ENCODE measurements at places on chromosomes 16 and 17. TPM values are rescaled to one million over a fixed set of nuclear protein-coding genes. Genes with fewer than 3 reads are reported as not detected.

GRCh38 chr16:31698901-31699300 lies 171.2 kb downstream of the AHSP start:
- H3K36me3 ChIP-seq = no peaks in the 10 kb centered on the region
- H3K27me3 ChIP-seq = peaks cover 9% of the 10 kb centered on the region
- no peak overlapping the region for H3K27ac ChIP-seq

DNA sequence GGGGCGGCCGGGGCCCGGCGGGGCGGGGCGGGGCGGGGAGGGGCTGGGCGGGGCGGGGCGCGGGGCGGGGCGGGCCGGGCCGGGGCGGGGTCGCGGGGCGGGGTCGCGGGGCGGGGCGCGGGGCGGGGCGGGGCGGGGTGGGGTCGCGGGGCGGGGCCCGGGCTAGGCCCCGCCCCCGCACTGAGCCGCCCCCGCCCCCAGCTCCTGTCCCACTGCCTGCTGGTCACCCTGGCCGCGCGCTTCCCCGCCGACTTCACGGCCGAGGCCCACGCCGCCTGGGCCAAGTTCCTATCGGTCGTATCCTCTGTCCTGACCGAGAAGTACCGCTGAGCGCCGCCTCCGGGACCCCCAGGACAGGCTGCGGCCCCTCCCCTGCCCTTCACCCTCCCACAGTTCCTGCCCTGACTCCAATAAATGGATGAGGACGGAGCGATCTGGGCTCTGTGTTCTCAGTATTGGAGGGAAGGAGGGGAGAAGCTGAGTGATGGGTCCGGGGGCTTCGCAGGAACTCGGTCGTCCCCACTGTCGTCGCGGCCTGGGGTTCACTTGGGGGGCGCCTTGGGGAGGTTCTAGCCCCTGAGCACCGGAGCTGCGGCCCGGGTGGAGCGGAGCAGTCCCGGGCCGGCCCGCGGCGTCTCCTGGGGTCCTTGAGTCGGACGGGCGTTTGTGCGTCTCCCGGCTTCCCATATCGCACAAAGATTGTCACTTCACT lies 795 bp upstream of the HBM start:
- peaks cover 38% of the 10 kb centered on the region for H3K27me3 ChIP-seq
- H3K4me1 ChIP-seq = peaks cover 6% of the 10 kb centered on the region
- H3K4me3 ChIP-seq = no peak overlapping the region
- H3K36me3 ChIP-seq = no peaks in the 10 kb centered on the region
- DNase-seq = no peak

DNA sequence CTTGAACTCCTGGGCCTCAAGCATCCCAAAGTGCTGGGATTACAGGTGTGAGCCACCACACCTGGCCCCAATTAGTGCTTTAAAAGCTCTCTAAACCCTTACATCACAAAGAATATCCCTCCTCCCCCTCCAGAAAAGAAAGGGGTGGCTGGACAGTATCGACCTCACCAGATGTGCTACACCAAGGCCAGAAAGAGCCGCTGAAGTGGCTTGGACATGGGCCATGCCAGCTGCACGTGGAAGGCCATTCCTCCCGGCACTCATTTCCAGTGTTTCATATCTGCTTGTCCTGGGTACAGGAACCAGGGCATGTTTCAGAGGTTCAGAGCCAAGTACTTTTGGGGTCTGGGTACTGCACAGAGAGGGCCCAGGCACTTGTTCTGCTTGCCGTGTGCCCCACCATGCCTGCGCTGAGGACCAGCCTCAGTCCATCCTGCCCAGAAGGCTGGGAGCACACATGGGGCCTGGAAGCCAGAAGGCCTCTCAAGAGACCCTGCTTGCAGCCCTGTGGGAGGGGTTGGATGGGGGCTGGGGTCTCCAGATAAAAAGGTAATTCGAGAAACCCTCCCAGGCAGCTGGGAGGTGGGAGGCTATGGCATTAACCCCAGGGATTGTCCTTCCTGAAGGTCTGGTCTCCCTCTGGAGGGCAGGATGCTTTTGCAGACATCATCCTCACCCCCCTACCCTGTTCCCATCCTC lies 3.5 kb upstream of the SRRM2 start:
- H3K4me1 ChIP-seq = peaks cover 8% of the 10 kb centered on the region
- no peak overlapping the region for H3K4me3 ChIP-seq
- H3K27ac ChIP-seq = no peak overlapping the region
- no peaks in the 10 kb centered on the region for H3K27me3 ChIP-seq
- H3K36me3 ChIP-seq = no peaks in the 10 kb centered on the region

GRCh38 chr16:16005721-16006120 lies 56.3 kb downstream of the ABCC1 start:
- H3K27ac ChIP-seq = peak overlapping the region; percentile 48
- H3K4me3 ChIP-seq = no peak overlapping the region
- no peaks in the 10 kb centered on the region for H3K27me3 ChIP-seq
- peaks cover 10% of the 10 kb centered on the region for H3K36me3 ChIP-seq
- peaks cover 24% of the 10 kb centered on the region for H3K4me1 ChIP-seq

- H3K4me3 ChIP-seq = no peak overlapping the region
- DNase-seq = no peak
- no peaks in the 10 kb centered on the region for H3K27me3 ChIP-seq
- no peak overlapping the region for H3K27ac ChIP-seq
- H3K36me3 ChIP-seq = no peaks in the 10 kb centered on the region
These were observed 29.1 kb upstream of the ERN1 start for GRCh38 chr17:64158831-64159590.

OSGIN1 gene
- 0.60 TPM for total RNA-seq

RFWD3 gene
- 32.2 TPM for total RNA-seq

GRCh38 chr17:66971264-66971663 lies 6.8 kb downstream of the CACNG4 start:
- no peak for DNase-seq
- no peaks in the 10 kb centered on the region for H3K4me1 ChIP-seq
- peaks cover 32% of the 10 kb centered on the region for H3K27me3 ChIP-seq
- no peak overlapping the region for H3K4me3 ChIP-seq
- no peak overlapping the region for H3K27ac ChIP-seq

HCFC1R1 gene
- 71.6 TPM for total RNA-seq

DNA sequence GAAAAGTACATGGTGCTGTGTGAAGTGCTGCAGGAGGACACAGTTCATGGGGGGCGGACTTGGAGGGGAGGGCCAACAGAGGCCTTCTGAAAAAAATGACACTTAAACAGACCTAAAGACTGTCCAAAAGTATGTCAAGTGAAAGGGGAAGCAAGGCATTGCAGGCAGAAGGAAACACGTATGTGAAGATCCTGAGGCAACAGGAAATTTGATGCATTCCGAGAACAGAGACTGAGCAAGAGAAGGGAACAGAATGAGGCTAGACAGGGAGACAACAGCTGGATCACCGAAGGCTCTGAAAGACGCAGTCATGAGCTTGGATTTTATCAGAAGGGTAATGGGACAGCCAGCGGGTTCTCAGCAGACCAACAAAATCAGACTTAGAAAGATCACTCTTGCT lies 1.1 kb downstream of the IFT20 start:
- H3K4me1 ChIP-seq = peaks cover 39% of the 10 kb centered on the region
- H3K4me3 ChIP-seq = peak overlapping the region; percentile 95
- H3K36me3 ChIP-seq = peaks cover 2% of the 10 kb centered on the region
- H3K27me3 ChIP-seq = no peaks in the 10 kb centered on the region

TNFRSF17 gene
- not detected for total RNA-seq

CORO1A gene
- 4.0 TPM for total RNA-seq

GRCh38 chr16:59146140-59146539 lies 412.0 kb upstream of the GOT2 start:
- no peaks in the 10 kb centered on the region for H3K36me3 ChIP-seq
- no peak overlapping the region for H3K27ac ChIP-seq
- DNase-seq = no peak
- H3K4me1 ChIP-seq = no peaks in the 10 kb centered on the region
- H3K27me3 ChIP-seq = no peaks in the 10 kb centered on the region

MPV17L gene
- total RNA-seq = 0.65 TPM

TP53TG3D gene
- total RNA-seq = not detected

GRCh38 chr16:3754081-3754703 lies 36.9 kb upstream of the TRAP1 start:
- peaks cover 13% of the 10 kb centered on the region for H3K4me1 ChIP-seq
- H3K4me3 ChIP-seq = no peak overlapping the region
- no peaks in the 10 kb centered on the region for H3K27me3 ChIP-seq
- H3K36me3 ChIP-seq = peaks cover 27% of the 10 kb centered on the region
- H3K27ac ChIP-seq = peak overlapping the region; percentile 7
- peak; percentile 61 for DNase-seq

DNA sequence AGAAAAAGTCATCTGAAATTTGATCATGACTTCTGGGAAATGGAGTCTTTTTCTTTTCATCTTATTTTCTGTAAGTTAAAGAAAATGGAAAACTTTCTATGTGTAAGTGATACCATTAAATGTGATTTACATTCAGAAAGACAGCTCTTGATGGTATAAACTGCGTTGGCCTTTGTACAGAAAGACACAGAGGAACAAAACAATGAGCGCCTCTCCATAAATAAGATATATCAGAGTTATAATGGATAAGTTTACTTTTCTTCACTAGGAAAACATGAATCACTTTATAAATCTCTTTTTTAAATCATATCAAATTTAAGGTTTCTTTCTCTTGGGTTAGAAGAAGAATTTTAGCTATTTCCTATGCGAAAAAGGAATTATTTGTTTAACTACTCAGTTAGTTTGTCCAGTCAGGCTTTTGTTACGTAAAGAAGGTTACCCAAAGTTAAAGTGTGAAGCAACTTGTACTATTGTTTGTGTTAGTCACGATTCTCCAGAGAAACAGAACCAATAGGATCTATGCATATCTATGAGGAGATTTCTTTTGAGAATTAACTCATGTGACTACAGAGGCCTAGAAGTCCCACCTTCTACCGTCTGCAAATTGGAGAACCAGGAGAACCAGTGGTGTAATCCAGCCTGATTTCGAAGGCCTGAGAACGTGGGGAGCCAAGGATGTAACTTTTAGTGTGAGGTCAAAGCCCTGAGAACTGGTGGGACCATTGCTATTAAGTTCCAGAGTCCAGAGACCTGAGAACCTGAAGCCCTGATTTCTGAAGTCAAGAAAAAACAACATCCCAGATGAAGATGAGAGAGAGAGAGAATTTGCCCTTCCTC lies 295.4 kb upstream of the KCNJ16 start:
- no peaks in the 10 kb centered on the region for H3K4me1 ChIP-seq
- no peak overlapping the region for H3K27ac ChIP-seq
- no peak overlapping the region for H3K4me3 ChIP-seq
- H3K27me3 ChIP-seq = no peaks in the 10 kb centered on the region
- peak; percentile 21 for DNase-seq

DNA sequence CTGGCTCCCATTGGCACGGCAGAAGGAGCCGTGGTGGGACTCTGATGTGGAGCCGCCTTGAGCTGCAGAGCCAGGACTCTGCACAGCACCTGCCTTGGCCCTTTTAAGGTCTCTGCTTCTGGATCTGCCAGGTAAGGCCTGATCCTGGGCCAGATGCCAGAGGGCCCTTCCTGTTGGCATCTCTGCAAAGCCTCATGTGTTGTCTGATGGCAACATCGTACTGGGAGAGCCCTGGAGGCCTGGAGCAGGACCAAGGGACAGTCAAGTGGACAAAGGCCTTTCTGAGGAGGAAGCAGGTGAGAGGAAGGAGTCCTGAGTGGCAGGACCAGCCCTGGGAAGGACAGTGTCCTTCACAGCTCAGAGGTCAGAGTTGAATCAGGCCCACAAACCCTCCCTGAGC lies 26.1 kb downstream of the SOCS1 start:
- no peaks in the 10 kb centered on the region for H3K4me1 ChIP-seq
- H3K27me3 ChIP-seq = no peaks in the 10 kb centered on the region
- H3K36me3 ChIP-seq = no peaks in the 10 kb centered on the region
- no peak overlapping the region for H3K4me3 ChIP-seq
- no peak for DNase-seq
- H3K27ac ChIP-seq = no peak overlapping the region

GRCh38 chr16:57508035-57508425 lies 21.7 kb upstream of the DOK4 start:
- no peaks in the 10 kb centered on the region for H3K36me3 ChIP-seq
- no peak for DNase-seq
- no peak overlapping the region for H3K27ac ChIP-seq
- peaks cover 19% of the 10 kb centered on the region for H3K27me3 ChIP-seq

GRCh38 chr17:31688701-31689100 lies 170.3 kb downstream of the COPRS start:
- no peaks in the 10 kb centered on the region for H3K36me3 ChIP-seq
- H3K27ac ChIP-seq = no peak overlapping the region

DNA sequence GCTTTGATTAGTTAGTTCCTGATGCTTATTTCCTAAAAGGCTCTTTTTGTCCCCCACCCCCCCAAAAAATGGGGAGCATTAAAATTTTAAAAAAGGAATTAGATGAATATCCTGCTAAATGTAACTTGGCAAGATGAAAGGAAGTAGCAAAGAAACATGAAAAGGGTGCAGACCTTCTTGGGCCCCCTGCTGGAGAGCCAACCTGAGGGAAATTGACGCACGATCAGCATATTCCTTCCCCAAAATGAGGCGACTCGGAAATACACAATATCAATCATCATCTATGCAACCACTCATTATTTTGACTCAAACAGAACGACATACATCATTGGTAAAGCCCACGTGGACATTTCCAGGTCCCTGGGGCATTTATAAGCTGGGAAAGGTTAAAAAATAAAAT lies 59.7 kb downstream of the GRIN2A start:
- peak overlapping the region; percentile 13 for H3K4me3 ChIP-seq
- DNase-seq = no peak
- no peaks in the 10 kb centered on the region for H3K27me3 ChIP-seq
- peak overlapping the region; percentile 93 for H3K27ac ChIP-seq
- H3K4me1 ChIP-seq = peaks cover 40% of the 10 kb centered on the region
- no peaks in the 10 kb centered on the region for H3K36me3 ChIP-seq

DNA sequence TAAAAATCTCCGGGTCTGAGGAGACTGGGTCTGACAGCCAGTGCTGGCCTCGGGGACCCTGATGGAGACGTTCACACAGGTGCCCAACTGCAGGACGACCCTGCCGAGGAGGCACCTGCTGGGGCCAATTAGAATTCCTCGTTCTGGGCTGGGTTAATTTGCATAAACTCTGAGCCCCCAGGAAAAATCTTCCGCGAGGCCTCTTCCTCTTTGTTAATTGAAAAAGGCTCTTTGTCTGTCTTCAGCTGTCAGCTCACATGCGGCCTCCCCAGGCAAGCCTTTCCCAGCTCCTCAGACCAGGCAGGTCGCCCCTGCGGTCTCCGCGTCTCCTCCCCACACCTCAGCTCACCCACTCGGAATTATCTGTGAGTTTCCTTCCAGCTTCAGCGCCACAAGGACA lies 400.2 kb downstream of the SEC14L1 start:
- no peak overlapping the region for H3K4me3 ChIP-seq
- DNase-seq = no peak
- H3K4me1 ChIP-seq = no peaks in the 10 kb centered on the region
- H3K36me3 ChIP-seq = no peaks in the 10 kb centered on the region

- H3K27ac ChIP-seq = no peak overlapping the region
- peaks cover 13% of the 10 kb centered on the region for H3K27me3 ChIP-seq
- DNase-seq = no peak
- peaks cover 6% of the 10 kb centered on the region for H3K4me1 ChIP-seq
These were observed 3.7 kb upstream of the PYCR1 start for GRCh38 chr17:81940538-81941483.

DNA sequence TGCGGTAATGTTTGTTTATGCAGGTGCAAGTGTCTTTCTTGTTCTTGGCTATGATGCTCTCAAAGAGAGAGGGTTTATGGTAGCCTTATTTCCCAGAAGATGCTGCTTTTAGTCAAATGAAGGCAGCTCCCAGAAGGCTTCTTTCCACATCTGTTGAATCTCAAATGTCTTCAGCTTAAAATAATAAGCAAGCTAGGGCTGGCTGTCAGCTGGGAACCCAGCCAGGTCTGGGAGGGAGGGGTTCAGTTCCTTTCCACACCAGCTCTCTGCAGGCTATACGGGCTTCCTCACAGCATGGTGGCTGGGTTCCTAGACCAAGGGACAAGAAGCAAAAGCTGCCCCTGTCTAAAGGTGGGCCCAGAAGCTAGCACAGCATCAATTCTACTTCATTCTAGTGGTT lies 47.4 kb upstream of the ATF7IP2 start:
- no peaks in the 10 kb centered on the region for H3K27me3 ChIP-seq
- H3K36me3 ChIP-seq = no peaks in the 10 kb centered on the region
- no peak overlapping the region for H3K4me3 ChIP-seq
- peak; percentile 78 for DNase-seq
- peaks cover 10% of the 10 kb centered on the region for H3K4me1 ChIP-seq

Measured in astrocyte (in vitro differentiated cells and primary cell).